ENCODE measurements at places on chromosomes 16 and 17.

DNA sequence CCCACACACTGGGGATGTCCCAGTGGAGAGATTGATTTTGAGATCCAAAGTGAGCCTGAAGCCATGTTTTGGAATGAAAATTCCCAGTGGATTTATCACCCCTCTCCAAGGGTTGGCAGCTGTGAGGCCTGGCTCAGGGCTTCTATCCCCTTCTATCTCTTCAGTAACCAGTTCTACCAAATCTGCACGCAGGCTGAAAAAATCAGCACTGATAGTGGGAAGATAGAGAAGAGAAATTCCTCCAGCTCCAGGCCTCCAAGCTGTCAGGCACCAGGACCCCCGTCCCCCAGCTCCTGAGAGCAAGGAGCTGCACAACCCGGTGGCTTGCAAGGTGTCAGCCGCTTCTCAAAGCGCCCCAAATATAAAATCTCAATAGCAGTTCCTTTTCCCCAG, 1.0 kb downstream of the FLOT2 start:
- DNase-seq: no peak

GRCh38 chr16:371515-372301, 1.4 kb upstream of the MRPL28 start:
- DNase-seq: no peak

GRCh38 chr16:57031156-57031555, 41.8 kb downstream of the NLRC5 start:
- DNase-seq: no peak

DNA sequence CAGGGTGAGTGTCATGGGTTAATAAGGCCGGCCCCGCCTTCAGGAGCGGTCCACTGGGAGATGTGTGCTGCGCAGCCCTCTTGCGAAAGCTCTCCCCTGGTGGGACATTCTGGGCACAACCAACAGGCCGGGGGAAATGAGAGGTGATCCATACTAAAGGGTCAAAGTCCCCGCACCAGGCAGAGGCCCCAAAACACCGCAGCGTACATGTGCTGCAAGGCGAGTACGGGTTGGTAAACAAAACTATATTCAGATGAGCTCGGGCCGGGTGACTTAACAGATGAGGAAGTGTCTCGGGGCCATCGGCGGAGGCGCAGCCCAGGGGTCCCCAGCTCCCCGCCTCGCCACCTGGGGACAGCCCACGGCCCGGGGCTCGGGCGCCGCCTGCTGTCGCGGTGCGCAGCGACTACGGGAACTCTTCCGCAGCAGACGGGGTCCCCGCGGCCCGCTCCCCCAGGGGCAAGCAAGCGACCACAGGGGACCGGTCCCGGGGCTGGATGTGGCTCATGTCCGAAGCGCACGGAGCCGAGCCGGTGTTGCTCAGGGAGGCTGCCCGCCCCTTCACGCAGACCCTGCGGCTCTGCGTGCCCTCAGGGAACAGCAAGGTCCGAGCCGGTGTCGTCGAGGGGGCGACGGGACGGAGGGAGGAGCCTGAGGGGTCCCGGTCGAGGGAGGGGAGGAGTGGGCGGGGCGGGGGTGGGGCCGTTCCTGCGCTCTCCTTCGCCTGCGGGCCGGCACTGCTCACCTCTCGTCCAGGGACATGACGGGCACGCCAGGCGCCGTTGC, at the start of gene RAB37:
Gene RAB37 (plus strand): TSS at position 744 of the 786 bp plus-strand sequence. CDS start 17 bp downstream, at position 761.
- DNase-seq: peak; percentile 46

- no peak for DNase-seq
These were observed 2.2 kb upstream of the CDH5 start for GRCh38 chr16:66364117-66364958.

- DNase-seq: no peak
These were observed 113.8 kb downstream of the MSI2 start for GRCh38 chr17:57370037-57370581.

DNA sequence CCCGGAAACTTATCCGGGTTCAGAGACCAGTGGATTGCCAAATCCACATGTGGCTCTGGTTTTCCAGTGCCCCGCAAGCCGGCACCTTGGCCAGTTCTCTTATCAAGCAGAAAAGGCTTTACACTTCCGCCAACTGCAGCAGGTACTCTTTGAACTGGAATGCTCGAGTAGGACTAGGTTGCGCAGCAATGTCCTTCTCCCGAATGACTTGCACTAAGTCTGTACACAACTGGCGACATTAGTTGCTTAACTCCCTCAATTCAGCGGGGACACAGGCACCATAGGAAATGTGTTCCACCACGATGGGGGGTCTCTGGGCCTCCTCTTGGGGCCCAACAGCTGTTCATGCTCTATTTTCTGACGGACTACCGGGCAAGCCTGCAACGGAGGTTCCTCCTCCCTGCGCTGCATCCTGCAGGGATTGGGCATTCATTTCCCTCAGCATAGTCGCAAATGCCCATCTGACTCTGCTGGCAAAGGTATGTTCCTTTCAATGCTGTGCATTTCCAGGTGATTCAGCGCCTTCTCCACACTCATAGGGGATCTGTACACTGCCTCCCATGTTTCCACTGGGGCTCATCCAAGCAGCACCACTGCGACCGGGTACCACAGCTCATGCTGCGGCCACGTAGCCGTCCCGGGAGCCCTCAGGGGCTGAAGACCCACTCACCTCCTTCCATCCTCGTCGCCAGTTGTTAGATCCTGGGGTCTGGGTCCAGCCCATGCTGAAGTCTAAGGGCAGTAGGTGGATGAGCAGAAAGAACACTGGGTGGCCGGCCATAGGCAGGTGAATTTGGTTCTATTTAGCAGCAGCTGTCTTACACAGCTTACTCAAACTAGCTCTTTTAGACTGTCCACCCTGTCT, 34.2 kb upstream of the APPBP2 start:
- DNase-seq: no peak

DNA sequence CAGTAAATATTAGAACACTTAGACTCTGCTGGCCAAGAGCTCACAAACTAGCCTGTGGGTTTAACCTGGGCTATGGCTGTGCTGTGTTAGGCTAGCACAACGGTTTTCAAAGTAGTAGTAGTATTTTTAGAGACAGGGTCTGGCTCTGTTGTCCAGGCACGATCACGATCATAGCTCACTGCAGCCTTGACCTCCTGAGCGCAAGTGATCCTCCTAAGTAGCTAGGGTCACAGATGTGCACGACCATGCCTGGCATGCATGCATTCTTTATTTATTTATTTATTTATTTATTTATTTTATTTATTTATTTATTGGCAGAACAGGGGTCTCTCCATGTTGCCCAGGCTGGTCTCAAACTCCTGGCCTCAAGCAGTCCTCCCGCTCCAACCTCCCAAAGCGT, 10.3 kb downstream of the MRPL27 start:
- DNase-seq: no peak

DNA sequence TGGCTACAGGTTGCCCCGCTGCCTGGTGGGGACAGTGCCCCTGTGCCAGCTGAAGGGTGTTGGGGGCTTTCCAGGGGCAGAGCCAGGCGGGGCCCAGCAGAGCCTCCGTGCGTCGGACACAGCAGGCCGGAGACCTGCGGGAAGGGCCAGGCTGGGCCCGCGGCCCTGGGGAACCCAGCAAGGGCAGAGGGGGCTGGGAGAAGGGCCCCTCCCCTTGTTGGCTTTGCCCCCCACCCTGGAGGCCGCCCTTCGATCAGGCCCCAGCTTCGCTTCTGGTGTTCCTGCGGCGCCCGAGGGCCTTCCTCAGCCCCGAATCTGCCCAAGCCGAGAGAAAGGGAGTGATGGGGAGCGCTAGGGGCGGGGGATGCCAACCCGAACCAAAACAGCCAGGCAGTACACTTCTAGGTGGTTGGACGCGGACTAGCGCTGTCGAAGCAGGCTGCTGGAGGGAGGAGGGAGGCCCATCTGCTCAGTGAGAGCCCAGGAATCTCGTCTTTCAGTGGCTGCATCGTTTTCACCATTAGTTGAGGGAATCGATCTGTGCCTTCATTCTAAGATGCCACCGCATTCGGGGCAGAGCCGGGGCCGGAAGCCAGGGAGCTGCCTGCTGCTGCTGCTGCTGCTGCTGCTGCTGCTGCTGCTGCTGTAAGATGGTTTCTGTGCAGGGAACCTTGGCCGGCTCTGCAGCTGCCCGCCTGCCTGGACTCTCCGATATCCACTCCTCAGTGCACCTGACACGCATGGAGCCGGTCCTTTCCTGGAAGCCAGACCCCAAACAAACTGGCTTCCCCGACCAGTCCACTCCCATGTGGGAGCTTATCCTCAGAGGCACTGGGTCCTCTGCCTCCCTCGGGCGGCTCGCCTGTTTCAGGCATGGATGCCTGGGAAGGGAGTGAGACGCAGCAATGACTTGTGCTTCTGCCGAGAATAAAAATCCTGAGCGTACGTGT, 1.7 kb downstream of the JPH3 start:
- no peak for DNase-seq

DNA sequence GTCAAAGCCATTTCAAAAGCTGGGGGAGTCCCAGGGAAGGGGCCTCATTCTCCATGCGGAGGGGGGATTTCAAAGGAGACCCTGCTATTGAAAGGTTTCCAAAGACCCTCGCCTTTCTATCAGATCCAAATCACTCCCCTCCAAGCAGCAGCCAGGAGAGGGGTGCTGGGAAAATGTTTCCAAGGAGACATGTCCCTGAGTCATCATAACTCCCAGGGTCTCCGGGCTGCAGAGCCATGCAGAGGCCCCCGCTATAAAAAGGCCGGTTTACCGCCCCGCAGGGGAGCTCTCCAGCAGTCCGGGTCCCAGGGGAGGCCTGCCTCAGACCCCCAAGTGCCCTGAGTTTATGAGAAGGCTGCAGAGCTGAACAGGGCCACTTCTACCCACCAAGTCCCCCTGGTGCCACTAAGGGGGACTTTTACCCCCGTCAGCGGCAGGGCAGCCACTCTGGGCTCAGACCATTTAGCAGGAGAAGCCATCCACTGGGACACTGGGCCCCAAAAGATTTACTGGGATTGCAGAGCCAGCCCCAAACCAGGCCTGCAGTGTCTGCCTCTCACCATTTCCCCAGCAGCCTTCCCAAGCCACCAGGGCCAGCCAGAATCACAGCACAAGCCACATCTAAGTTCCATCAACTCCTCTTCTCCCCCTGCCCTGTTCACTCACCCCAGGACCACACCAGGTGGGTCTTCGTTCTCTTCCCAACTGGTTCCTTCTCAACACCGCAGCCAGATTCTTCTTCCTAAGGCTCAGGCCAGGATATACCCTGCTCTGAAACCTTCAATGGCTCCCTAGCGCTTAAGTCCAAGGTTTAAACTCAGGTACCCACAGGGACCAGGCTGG, 234.4 kb downstream of the ZNF423 start:
- DNase-seq: no peak

GRCh38 chr17:9842057-9842758, 16.5 kb downstream of the GLP2R start:
- DNase-seq: no peak

- no peak for DNase-seq
These were observed 3.2 kb downstream of the CCL3 start for GRCh38 chr17:36086791-36087190.

GRCh38 chr17:67573987-67574657, 143.6 kb upstream of the NOL11 start:
- no peak for DNase-seq

DNA sequence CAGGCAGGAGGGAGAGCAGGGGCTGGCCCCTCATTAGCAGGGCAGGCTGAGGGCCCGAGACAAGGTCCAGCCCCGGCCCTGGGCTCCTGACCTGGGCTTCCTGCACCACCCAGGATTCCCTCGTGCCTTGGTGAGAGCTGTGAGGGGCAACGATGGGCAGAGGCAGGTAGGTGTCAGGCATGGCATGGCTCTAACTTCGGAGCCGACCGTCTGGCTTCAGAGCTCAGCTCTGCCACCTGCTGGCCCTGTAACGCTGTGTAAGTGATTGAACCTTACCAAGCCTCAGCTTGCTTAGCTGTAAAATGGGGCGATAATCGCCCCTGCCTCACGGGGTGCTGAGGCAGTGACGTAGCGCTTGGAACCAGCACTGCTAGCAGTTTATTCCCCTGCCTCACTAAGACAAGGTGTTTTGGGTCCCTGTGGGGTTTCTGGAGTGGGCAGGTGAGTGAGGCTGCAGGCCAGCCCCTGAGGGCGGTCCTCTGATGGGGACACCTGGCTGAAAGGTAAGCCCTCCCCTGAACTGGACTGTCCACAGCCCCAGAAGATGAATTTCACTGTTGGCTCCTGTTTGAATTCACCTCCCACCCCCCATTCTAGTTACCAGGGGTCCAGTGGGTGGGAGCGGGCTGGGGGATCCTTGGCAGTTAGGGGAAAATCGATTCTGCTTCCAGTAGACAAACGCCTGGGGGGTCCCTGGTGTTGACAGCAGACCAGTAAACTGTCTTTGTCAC, 184.8 kb upstream of the GSE1 start:
- DNase-seq: peak; percentile 66

DNA sequence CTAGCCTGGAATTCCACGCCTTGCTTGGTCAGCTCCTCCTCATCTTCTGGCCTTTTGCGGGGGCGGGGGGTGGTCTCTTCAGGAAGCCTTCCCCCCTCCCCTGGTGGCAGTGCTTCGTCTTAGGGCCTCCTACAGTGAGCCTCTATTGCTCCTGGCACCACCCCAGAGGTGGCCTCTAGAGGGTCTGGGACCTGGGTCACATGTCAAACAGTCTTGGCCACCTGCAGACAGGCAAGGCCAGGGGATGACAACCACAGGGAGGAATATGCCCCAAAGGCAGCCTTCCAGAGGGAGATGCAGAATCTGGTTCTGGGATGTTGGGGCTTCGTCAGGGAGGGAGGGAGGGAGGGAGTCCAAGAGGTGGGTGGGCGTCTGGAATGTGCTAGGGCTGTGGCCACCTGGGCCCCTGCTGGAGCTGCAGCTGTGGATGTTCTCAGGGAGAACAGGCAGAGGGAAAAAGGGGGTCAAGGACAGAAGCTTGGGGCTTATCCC, 50.6 kb downstream of the SMPD3 start:
- DNase-seq: no peak

- DNase-seq: no peak
These were observed 101.2 kb downstream of the SSH2 start for GRCh38 chr17:29828676-29829284.

- DNase-seq: peak; percentile 93
These were observed at the start of the genes CTU2 and RNF166 for GRCh38 chr16:88706229-88706964. Gene CTU2, plus strand, starts transcription at chr16:88706503. Its CDS starts 28 bp downstream, at chr16:88706531. Gene RNF166, minus strand, starts transcription at chr16:88706408. Its CDS starts 83 bp downstream, at chr16:88706325.

- no peak for DNase-seq
These were observed 21.6 kb upstream of the METRNL start for GRCh38 chr17:83057793-83058265.

DNA sequence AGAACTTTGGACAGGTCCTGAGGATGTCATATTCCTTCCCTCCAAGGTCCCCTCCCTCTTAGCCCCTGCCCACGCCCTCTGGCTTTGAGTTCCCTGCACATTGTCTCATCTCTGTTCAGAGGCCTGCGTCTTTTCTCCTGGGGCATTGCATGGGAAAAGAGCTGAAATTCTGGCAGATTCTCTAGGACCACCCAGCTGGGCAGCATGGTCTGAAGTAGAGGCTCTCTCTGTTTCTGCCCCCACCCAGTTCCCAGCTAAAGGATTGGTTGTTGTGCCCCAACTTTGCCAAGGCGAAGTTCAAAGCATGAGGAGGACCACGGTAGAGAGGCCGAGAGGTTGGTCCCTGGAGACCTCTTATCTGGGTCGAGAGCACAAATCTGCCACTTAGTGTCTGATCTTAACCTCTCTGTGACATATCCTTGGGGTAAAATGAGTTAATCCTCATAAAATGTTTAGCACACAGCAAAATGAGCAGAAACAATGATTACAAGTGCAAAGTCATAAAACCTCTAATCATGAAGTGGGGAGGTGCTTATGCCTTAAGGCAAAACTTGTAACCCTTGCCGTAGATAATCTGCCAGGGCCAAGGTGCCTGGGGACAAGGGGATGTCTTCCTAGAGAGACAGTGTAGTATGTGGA, 2.4 kb downstream of the ABAT start:
- no peak for DNase-seq

Measured in activated naive CD4-positive, alpha-beta T cell treated with Interleukin-2 at 50 U/mL for 16 hours (primary cell).